ENCODE measurements at places on chromosomes 3 and 15. TPM values are rescaled to one million over a fixed set of nuclear protein-coding genes. Genes with fewer than 3 reads are reported as not detected.
A peak's percentile ranks its signal among the peaks of the same experiment; 100 is the strongest.

The VWA5B2 gene
- total RNA-seq: not detected

- peak; percentile 79 for DNase-seq
Measured at GRCh38 chr15:98889930-98890695, 117.5 kb downstream of the PGPEP1L start.

The ZNF80 gene
- total RNA-seq: not detected

GRCh38 chr3:196208942-196209695 lies 2.1 kb downstream of the ZDHHC19 start:
- DNase-seq: no peak

The SLC7A14 gene
- 0.34 TPM for total RNA-seq
